Transverse colon (tissue), 4 donors: ENCODE measurements at places on chromosomes 6 and 20. TPM values are rescaled to one million over a fixed set of nuclear protein-coding genes. Genes with fewer than 3 reads are reported as not detected.

DNA sequence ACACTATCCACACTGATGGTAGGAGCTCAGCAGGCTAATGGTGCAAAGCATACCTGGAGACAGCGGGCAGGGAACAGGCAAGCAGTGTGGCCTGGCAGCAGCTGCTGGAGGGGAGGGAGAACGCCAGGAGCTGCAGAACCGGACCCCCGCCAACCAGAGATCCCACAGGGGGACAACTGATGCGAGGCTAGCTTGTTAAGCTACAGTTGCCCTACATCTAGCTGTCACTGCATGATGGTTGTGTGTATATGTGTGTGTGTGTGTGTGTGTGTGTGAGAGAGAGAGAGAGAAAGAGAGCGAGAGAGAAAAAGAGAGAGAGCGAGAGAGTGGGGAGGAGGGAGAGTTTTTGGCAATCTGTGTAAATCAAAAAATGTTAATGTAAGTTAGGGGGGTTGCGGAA lies 69.7 kb upstream of the NHSL1 start:
- no peaks in the 10 kb centered on the region for H3K27me3 ChIP-seq
- H3K27ac ChIP-seq: no peak overlapping the region
- H3K4me3 ChIP-seq: no peak overlapping the region
- no peak for DNase-seq
- peaks cover 13% of the 10 kb centered on the region for H3K4me1 ChIP-seq

GRCh38 chr6:165668951-165669350 lies 5.9 kb upstream of the PDE10A start:
- no peak for DNase-seq
- peaks cover 8% of the 10 kb centered on the region for H3K4me1 ChIP-seq
- H3K27ac ChIP-seq: no peak overlapping the region
- no peak overlapping the region for H3K4me3 ChIP-seq

DNA sequence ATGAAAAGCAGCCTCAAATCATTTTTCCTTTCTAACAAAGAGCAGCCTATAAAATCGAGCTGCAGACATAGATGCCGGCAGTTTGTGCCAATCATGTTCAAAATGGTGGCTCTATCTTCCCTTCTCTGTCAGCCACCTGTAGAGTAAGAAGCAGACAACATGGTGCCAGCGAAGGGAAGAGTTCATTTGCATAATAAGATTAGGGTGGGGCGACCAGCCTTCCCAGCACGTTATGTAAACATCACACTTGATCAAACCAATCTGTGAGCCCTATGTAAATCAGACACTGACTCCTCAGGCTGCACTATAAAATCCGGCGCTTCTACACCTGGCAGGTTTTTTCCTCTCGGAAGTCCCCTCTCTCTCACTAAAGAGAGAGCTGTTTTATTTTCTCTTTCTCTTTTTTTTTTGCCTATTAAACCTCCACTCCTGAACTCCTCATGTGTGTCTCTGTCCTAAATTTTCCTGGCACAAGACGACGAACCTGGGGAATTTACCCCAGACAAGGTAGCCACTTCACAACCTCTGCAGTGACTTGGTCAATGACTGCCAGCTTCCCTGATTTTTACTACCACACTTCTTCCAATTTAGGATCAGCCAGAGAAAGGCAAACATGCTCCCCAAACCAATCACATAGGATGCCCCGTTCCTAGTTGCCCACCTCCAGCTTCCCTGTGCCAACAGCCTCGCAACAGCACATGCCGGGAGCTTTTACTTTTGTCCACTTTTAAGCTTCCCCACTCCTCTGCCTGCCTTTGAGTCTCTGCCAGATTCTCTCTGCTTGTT lies 12.9 kb downstream of the TPMT start:
- no peak overlapping the region for H3K4me3 ChIP-seq
- H3K4me1 ChIP-seq: peaks cover 3% of the 10 kb centered on the region
- no peaks in the 10 kb centered on the region for H3K36me3 ChIP-seq
- no peak for DNase-seq

ZSCAN31 gene
- 28.3 TPM for total RNA-seq

DNA sequence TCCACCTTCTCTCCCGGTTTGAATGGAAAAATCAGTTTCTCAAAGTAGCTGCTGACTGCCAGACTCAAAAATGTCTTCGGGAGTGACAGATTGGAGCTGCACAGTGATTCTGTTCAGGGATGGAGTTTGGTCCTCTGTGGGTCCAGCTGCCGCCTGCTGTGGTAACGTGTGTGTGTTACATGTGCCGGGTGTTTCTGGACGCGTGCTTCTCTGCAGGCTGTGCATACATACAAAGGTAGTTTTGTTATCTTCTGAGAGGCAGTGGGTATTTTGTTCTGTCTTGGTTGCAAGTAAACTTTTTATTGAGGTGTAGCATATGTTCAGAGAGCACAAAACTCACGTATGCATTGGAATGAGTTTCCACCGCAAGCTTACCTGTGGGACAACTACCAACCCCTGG lies 41.3 kb upstream of the NAA20 start:
- peak overlapping the region; percentile 35 for H3K4me3 ChIP-seq
- no peaks in the 10 kb centered on the region for H3K27me3 ChIP-seq
- H3K4me1 ChIP-seq: peaks cover 12% of the 10 kb centered on the region
- no peak for DNase-seq

ME1 gene
- 6.0 TPM for total RNA-seq

CGA gene
- not detected for total RNA-seq

DNA sequence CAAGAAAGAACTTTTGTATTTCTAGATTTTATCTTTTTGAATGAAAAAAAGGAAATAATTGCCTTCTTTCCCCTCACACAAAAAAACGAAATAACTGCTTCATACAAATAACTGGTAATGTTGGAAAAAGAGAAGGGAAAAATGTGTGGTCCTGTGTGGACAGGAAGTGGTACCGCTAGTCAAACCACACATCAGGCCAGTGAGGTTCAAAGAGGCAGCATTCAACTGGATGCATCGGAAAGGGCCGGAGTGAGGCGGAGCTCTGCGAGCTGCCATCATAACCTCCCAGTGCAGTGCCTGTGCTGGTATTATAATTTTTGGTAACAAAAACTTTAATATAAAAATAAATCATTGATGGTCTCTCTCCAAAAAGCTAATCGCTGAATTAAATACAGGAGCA lies 111.2 kb downstream of the IRF4 start:
- H3K4me1 ChIP-seq: peaks cover 8% of the 10 kb centered on the region
- DNase-seq: no peak
- H3K27me3 ChIP-seq: no peaks in the 10 kb centered on the region

DNA sequence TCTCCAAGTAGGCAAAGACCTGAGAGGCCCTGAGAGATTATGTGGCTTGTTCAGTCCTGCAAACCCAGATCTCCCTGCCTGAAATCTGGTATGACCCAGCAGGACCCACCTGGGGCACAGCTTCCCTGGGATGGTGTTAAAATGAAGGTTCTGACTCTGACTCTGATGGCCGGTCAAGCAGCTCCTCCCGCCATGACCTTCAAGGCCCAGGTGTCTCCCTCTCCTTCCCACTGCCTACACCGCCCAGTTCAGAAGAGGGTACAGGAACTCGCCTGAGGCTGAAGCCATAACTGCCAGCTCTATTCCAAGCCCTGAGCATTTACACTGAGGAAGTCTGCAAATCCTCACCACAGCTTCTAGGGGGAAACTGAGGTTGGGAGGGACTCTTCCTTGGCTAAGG lies 5.9 kb upstream of the CST7 start:
- no peak overlapping the region for H3K4me3 ChIP-seq
- H3K27me3 ChIP-seq: no peaks in the 10 kb centered on the region
- DNase-seq: no peak
- H3K27ac ChIP-seq: no peak overlapping the region
- H3K4me1 ChIP-seq: no peaks in the 10 kb centered on the region

DNA sequence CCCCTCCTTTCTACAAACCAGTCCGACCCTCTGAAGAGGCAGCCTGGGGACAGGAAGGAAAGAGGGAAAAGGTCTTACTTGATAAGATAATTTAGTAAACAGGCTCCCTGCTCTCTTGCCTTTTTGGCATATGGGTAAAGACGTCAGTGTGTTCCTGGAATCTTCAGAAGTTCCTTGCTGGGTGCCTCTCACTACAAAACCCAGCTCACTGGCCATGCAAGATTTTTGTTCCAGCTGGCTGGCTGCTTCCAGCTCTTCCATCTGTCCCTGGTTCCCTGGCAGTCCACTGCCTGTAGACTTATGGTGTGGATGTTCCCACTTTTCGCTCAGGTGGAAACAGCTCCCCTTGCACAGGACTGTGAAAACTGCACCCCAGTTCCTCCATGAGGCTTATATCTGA lies 57.4 kb downstream of the MOCS1 start:
- no peaks in the 10 kb centered on the region for H3K27me3 ChIP-seq
- no peaks in the 10 kb centered on the region for H3K4me1 ChIP-seq
- H3K27ac ChIP-seq: no peak overlapping the region
- DNase-seq: no peak
- no peaks in the 10 kb centered on the region for H3K36me3 ChIP-seq

GRCh38 chr6:3987576-3987975 lies 91.4 kb downstream of the FAM217A start:
- H3K27me3 ChIP-seq: no peaks in the 10 kb centered on the region
- H3K27ac ChIP-seq: no peak overlapping the region
- H3K4me1 ChIP-seq: peaks cover 6% of the 10 kb centered on the region
- DNase-seq: no peak

MUC21 gene
- not detected for total RNA-seq

GRCh38 chr6:156102129-156102528 lies 646.5 kb upstream of the NOX3 start:
- no peaks in the 10 kb centered on the region for H3K36me3 ChIP-seq
- H3K4me3 ChIP-seq: no peak overlapping the region
- no peaks in the 10 kb centered on the region for H3K27me3 ChIP-seq
- no peak overlapping the region for H3K27ac ChIP-seq
- peak; percentile 10 for DNase-seq

THBD gene
- 19.1 TPM for total RNA-seq

TFAP2B gene
- not detected for total RNA-seq

MCHR2 gene
- not detected for total RNA-seq

- no peaks in the 10 kb centered on the region for H3K36me3 ChIP-seq
- no peak for DNase-seq
- H3K27me3 ChIP-seq: no peaks in the 10 kb centered on the region
These were observed 4.0 kb downstream of the SS18L1 start for GRCh38 chr20:62147528-62147927.

GRCh38 chr20:5973971-5974370 lies 23.5 kb downstream of the MCM8 start:
- no peak for DNase-seq
- no peak overlapping the region for H3K27ac ChIP-seq
- no peak overlapping the region for H3K4me3 ChIP-seq
- H3K4me1 ChIP-seq: peaks cover 12% of the 10 kb centered on the region

GRCh38 chr6:54846243-54846856 lies at the start of gene FAM83B:
Gene FAM83B, plus strand, starts transcription at chr6:54846771. Its CDS starts 23,476 bp downstream, at chr6:54870247.
- H3K27ac ChIP-seq: peak within 1 kb of the TSS; percentile 87
- H3K4me1 ChIP-seq: peaks cover 17% of the 10 kb centered on the region
- peak; percentile 87 for DNase-seq
- H3K4me3 ChIP-seq: peak within 1 kb of the TSS; percentile 75
- no peaks in the 10 kb centered on the region for H3K36me3 ChIP-seq
- peaks cover 14% of the 10 kb centered on the region for H3K27me3 ChIP-seq

DNA sequence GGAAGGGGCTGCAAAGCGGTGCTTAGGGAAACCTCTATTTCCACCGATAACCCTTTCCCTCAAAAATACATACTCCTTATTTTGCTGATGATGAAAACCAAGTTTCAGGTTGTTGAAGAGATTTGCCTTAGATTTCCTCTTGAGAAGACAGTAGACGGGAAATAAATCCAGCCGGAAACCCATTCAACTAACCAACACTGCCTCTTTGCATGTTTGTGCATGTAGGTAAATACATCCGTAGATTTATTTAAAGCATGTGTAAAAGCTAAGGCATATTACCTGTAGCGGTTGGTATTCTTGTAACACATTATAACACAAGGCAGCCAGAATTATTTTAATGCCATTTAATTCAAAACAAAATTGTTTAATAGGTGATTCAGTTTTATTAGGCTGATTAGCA lies 136.3 kb upstream of the SLC22A23 start:
- H3K4me1 ChIP-seq: no peaks in the 10 kb centered on the region
- no peaks in the 10 kb centered on the region for H3K27me3 ChIP-seq
- DNase-seq: no peak
- H3K36me3 ChIP-seq: no peaks in the 10 kb centered on the region
- H3K4me3 ChIP-seq: no peak overlapping the region
- no peak overlapping the region for H3K27ac ChIP-seq
